Small intestine (tissue), 16 donors: ENCODE measurements at places on chromosomes 16 and 17. TPM values are rescaled to one million over a fixed set of nuclear protein-coding genes. Genes with fewer than 3 reads are reported as not detected.

DNA sequence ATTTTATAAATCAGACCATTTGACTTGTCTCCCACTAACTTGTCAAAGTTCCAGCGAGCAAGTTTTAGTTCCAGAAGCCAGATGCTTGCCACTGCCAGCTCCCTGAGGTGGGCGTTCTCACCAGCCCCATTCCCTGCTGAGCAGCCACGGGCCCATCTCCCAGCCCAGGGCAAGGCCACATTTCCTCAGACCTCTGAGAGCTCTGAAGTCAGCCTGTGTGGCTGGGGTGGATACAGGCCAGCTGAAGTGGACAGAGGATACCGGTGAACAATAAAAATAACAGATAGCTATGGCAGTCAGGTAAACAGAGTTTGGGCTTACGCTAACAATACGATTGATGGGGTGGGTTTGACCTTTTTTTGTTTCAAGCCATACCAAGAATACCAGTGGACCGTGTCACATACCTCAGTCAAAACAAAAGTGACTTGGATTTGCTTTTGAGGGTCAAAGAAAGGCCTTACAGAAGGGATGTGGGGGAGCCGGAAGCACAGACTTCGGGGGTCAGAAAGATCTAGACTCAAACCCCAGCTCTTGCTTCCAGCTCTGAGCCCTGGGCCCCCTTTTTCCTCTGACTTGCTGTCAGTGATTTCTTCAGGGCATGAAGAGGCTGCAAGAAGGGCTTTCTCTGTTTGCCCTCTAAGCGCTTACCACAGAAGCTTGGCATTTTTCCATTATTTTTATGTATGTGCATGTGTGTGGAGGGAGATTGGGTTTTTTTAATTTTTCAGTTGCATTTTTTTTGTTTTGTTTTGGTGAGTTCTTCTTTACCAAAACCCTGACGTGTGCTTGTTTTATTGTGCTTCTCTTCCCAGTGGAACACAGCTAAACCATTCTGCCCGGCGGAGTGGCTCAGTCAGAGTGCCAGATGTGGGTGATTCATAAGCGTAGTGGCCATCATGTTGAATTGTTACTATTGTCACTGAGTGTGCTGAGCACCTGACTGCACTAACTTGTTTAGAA, 109.9 kb downstream of the GNAO1 start:
- no peaks in the 10 kb centered on the region for H3K36me3 ChIP-seq
- H3K4me3 ChIP-seq, result no peak overlapping the region
- H3K27me3 ChIP-seq, result no peaks in the 10 kb centered on the region

Gene DLX4
- polyA plus RNA-seq, result 1.3 TPM

Gene KREMEN2
- 0.47 TPM for polyA plus RNA-seq

GRCh38 chr16:26644912-26645543, 421.7 kb upstream of the C16orf82 start:
- no peaks in the 10 kb centered on the region for H3K4me1 ChIP-seq
- H3K36me3 ChIP-seq, result no peaks in the 10 kb centered on the region
- no peak overlapping the region for H3K4me3 ChIP-seq
- no peak overlapping the region for H3K27ac ChIP-seq
- DNase-seq, result no peak
